ENCODE measurements at places on chromosomes 3 and 15.

GRCh38 chr3:134388788-134389485 lies 14.7 kb upstream of the AMOTL2 start:
- DNase-seq = no peak

DNA sequence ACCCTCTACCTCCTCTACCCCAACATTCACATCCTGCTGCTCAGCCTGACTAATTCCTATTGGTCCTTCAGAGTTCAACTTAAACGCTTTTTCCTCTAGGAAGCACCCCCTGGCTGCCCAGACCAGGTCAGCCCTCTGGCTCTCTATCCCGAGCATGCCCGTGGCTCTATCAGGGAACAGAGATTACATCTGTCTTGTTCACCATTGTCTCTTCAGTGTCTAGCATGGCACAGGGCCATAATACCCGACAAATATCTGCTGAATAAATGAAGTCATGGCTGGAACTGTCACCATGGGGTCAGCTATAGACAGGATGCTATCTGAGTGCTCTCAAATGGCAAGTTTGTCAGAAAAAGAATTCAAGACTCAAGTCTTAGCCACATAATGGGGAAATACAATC lies 296.9 kb upstream of the CHRNA7 start:
- DNase-seq = no peak

GRCh38 chr3:124248471-124249028 lies 256.6 kb upstream of the ROPN1 start:
- DNase-seq = peak; percentile 73

DNA sequence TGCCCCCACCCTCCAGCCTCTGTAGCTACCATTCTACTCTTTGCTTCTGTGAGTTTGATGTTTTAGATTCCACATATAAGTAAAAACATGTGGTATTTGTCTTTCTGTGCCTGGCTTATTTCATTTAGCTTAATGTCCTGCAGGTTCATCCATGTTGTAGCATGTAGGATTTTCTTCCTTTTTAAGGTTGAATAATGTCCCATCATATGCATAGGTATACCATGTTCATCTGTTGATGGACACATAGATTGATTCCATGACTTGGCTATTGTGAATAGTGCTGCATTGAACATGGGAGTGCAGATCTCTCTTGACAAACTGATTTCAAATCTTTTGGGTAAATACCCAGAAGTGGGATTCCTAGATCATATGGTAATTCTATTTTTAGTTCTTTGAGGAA lies 11.8 kb downstream of the THSD4 start:
- no peak for DNase-seq

DNA sequence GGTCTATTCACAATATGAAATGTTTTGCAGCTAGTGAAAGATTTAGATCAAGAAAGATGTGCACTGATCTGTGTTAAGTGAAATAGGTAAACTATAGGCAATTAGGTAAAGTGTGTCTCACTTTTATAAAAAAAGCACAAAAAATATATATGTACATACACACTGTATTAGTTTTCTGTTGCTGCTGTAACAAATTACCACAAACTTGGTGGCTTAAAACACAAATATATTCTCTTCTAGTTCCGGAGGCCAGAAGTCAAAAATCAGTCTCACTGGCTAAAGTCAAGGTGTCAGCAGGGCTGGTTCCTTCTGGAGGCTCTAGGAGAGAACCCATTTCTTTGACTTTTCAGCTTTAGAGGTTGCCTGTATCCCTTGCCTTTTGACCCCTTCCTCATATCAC lies 11.1 kb downstream of the FAH start:
- no peak for DNase-seq

- DNase-seq = no peak
These were observed 194.5 kb downstream of the LRTM1 start for GRCh38 chr3:54733106-54734006.

DNA sequence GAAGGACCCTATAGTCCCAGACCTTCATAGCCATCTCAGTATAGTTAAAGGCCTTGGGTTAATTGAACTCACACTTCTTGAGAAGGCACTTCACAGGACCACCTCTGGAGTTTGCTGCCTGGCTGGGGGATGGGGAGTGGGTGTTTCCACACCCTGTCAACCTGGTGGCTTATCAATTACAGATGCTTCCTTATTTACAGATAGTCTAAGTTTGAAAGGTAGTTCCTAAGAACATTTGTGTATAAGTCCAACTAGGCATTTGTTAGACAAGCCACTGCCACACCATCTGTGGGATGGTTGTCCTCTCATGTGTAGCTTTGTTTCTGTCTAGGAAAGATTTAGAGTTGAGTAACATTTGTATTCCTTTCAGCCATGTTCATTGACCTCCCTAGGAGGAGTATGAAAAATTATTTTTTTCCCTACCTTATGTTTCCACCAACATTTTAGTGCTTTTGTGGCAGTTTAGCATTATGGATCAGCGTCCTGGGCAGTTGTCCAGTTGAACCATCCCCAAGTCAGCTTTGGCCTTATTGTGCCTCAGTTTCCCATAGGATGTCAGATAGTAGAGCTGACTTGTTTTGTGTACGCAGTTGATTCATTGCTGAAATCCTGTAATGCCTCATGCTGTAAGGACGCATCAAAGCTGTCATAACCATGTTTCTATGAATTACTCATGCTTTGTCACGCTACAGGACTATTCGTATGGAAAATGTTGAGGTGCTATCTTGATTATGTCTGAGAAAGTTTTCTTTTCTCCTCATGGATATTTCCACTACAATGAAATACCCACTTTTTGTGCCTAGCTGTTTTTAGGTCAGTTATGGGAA lies 21.2 kb upstream of the SIAH2 start:
- DNase-seq = no peak

DNA sequence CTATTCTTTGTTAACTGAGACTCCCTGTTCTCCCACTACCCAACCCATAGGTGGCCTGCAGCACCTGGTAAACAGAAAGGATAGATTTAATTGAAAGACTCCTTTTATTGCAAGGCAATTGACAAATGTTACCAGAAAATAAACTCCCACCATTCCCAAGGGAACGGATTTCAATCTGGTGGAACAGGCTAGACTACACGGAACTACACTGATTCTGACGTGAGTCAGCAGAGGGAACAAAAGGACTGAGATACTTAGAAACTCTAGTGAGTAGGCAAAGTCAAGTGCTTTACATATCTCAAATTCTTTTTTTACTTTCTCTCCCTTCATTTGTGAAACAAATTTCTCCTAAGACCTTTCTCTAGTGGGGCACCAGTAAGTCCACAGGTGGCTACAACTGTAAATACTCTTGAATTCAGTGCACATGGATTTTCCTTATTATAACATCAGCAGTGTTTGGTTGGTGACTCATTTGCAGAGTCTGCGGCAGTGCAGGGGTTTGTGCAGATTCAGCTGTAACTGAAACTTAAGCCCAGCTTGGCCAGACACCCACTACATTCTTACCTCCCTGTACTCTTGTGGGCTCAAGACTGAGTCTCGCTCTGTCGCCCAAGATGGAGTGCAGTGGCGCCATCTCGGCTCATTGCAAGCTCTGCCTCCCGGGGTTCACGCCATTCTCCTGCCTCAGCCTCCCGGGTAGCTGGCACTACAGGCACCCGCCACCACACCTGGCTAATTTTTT lies 34.3 kb upstream of the PLSCR2 start:
- peak; percentile 74 for DNase-seq

GRCh38 chr15:48463366-48463880 lies 132.2 kb downstream of the DUT start:
- no peak for DNase-seq

DNA sequence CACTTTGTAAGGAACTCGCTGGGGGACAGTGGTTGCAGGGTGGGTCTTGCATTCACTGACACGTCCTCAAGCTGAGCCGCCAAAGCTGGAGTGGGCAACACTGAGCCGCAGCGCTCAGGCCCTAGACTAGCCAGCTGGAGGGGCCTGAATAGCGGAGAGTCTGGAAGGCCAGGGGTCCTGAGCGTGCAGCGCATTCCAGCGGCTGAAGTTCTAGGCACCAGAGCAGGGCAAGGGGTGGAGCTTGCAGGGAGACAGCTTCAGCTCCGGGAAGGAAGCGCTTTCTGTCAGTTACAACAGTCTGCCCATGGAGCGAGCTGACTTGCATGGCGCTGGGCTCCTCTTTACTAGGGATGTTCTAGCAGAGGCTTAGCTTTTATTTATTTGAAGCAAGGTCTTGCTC lies 2.7 kb downstream of the MAP6D1 start:
- DNase-seq = no peak

DNA sequence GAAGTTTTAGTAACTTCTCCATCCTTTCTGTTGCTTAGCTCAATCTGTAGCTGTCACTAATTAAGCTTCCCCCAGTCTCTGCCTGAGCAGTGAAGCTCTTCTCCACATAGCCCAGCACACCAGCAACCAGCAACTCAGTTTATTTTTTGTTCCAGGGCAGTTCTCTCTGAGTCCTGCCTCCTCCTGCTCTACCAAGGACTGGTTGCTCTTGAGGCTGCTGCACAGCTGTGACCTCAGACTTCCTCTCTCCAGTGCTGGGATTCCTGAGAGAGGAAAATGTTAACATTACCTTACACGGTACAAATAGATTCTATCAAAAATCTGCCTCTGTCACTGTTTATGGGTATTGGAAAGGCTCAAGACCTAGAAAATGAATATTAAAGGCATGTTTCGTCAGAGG lies 294.7 kb downstream of the OXSM start:
- no peak for DNase-seq

DNA sequence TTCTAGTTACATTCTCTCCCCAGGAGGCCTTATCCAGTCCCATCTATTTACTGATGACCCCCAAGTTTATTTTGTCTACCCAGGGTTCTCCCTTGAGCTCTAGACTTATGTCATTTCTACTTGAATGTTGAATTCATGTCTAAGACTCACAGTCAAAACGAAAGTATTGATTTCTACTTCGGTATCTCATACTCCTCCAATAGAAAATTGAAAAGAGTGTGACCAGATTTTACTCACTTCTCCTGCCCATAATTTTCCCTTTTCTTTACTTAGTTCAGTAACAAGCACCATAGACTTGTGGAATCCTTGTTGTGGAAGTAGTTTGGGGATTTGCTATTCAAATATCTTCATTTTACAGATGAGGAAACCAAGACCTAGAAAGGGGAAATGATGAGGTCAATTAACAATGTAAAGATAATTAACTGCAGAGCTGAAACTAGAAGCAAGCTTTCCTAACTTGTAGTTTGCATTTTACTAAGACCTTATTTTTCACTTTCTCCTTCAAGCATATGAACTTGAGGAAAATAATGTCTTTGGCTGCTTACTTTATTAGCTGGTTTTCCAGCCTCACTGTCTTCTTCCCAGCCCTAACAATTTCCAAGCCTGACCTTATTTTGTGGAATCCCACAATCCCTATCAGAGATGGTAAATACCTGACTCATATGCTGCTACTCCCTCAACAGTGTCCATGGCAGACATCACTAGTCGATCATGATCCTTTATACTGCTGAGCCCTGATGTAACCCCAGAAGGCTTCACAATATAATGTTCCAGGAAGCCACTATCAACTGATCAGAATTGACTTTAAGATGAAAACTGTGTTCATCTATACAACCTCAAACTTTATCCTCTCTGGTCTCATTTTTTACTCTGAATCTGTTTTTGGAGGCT lies 123.9 kb upstream of the AGBL1 start:
- no peak for DNase-seq

- no peak for DNase-seq
These were observed 203.0 kb downstream of the ARRDC4 start for GRCh38 chr15:98163319-98164045.

- DNase-seq = no peak
These were observed 612.2 kb downstream of the ZIC1 start for GRCh38 chr3:148021381-148021780.

DNA sequence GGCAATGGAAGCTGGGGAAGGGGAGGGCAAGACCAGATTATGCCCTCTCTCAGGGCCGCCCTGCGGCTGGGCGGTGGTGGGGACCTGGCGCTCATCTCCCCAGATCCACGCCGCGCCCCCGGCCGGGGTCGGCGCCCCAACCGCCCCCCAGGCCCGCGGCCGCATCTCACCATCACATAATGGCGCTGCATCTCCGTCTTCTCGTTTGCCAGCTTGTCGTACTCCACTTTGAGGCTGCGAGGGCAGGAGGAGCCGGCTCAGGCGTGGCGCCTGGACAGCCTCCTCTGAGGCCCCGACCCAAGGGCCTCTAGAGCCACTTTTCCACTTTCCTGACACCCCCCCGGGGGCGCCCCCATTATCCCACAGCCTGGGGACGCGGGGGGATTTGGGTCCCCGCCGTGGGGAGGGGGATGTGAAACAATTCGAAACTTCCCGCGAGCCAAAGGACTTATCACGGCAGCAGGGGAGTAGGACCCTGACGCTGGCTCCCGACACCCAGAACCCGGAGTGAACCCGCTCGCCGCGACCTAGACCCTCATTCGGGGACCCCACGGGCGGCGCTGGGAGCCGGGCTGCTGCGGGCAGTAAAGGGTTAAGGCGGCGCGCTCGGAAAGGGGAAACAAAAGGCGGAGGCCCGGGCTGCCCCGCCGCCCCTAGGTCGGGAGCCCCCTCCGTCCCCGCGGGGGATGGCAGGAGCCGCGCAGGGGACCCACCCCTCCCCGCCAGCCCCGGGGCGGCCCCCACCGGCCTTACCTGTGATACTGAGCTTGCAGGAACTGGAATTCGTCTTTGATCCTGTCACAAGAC lies 2.1 kb downstream of the TLE3 start:
- DNase-seq = no peak

- no peak for DNase-seq
These were observed 340.7 kb downstream of the CNTN3 start for GRCh38 chr3:74273555-74274402.

GRCh38 chr3:10994306-10994705 lies 1.8 kb downstream of the SLC6A1 start:
- no peak for DNase-seq

DNA sequence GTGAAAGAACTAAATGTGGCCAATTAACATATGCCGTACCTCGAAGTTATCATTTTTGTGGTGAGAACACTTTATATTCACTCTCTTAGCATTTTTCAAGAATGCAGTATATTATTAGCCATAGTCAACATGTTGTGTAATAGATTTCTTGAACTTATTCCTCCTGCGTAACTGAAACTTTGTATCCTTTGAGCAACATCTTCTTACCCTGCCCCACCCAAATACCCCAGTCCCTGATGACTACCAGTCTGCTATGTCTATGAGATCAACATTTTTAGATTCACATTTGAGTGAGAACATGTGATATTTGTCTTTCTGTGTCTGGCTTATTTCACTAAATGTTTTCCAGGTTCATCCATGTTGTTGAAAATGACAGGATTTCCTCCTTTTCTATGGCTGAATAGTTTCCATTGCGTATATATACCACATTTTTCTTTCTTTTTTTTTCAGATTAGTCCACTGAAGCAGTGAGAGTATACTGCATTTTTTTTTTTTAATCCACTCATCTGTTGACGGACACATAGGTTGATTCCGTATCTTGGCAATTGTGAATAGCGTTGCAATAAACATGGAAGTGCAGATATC lies 12.7 kb upstream of the KBTBD8 start:
- DNase-seq = no peak

- DNase-seq = no peak
These were observed 115.3 kb downstream of the OPA1 start for GRCh38 chr3:193708270-193708669.

GRCh38 chr3:158102242-158103080 lies 3.8 kb downstream of the SHOX2 start:
- no peak for DNase-seq

DNA sequence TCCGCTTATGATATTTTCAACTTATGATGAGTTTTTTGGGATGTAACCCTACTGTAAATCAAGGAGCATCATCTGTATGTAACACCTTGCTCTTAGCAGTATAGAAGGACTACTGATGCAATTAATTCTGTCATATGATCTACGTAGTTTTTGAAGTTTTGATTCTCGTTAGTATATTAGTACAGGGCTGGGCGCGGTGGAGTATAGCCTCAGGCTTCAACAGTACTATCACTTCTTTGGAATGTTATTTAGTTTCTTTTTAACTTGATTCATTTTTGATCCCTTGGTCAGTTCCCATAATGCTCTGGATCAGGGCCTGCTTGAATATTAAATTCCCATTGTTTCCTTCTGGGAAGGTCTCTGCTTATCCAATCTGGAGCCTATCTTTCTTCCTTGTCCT lies 23.9 kb upstream of the AP4E1 start:
- no peak for DNase-seq
